ENCODE measurements at places on chromosomes 13 and 19. TPM values are rescaled to one million over a fixed set of nuclear protein-coding genes. Genes with fewer than 3 reads are reported as not detected.

DNA sequence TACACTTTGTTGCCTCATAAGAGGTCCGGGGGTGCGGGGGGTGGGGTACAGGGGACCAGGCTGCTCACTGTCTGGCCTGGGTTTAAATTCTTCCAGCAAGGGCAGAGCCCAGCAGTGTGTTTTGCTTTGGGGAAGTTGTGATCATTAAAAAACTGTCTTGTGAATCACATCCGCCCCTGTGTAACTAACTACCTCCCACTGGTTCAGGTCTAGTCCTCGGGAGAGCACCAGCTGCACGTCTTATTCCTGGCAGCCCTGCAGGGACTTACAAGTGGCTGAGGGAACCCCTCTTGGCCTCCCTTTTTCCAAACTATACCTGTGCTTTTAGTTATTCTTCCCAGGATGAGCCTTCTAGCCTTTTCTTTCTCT is 127.5 kb downstream of the SIPA1L3 start:
- no peaks in the 10 kb centered on the region for H3K27me3 ChIP-seq
- no peak overlapping the region for H3K4me3 ChIP-seq
- H3K27ac ChIP-seq: no peak overlapping the region
- no peak for DNase-seq

- DNase-seq: peak; percentile 75
- peaks cover 6% of the 10 kb centered on the region for H3K27me3 ChIP-seq
- peak overlapping the region; percentile 41 for H3K27ac ChIP-seq
- no peaks in the 10 kb centered on the region for H3K36me3 ChIP-seq
Observed at GRCh38 chr13:21060338-21061028, 903 bp downstream of the LATS2 start.

DNA sequence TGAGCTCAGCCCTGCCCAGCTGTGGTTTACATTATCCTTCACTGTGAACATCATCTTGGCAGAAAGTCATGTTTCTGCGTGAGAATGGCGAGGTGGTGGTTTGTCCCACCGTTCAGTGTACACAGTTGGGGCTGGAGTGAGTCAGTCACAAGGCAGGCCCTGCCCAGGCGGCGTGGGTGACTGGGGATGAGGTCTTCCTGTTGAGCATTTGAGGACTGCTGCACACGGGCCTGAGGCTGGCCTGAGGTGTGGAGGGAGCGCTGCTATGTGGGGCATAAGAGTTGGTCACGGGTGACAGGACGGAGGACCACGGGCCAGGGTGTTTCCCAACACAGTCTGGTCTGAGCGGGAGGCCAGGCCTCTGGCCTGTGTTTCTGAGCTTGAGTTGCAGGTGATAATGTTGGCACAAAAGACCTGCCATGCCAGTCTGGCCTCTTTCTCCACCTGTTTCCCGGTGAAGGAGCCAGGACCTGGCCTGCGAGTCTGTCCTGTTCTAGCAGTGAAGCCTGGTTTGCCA is 13.4 kb upstream of the C19orf33 start:
- H3K27me3 ChIP-seq: no peaks in the 10 kb centered on the region
- peaks cover 6% of the 10 kb centered on the region for H3K4me1 ChIP-seq
- H3K27ac ChIP-seq: peak overlapping the region; percentile 72
- no peak overlapping the region for H3K4me3 ChIP-seq
- no peaks in the 10 kb centered on the region for H3K36me3 ChIP-seq
- DNase-seq: no peak

DNA sequence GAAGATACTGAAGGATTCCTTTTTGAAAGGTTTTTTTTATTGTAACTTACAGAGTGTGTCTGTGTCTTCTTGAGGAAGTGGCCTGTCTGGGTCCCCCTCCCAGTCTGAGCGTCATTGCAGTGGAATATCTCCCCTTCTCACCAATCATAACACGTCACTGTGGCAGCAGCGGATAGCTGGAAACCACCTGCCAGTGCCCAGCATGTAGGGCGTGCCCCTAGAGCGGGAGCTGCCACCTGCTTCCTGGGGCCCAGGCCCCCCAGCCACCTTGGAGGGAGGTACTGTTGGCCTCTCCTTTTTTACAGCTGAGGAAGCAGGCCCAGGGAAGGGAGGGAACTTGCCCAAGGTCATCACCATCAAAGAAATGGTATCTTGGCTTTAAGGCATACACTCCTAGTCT is 4.6 kb upstream of the DNM2 start:
- peak overlapping the region; percentile 72 for H3K27ac ChIP-seq
- DNase-seq: no peak
- no peaks in the 10 kb centered on the region for H3K27me3 ChIP-seq
- peaks cover 4% of the 10 kb centered on the region for H3K4me1 ChIP-seq
- no peak overlapping the region for H3K4me3 ChIP-seq

The MAB21L1 gene
- total RNA-seq: 0.21 TPM

- no peak for DNase-seq
- no peaks in the 10 kb centered on the region for H3K27me3 ChIP-seq
Observed at GRCh38 chr13:89828506-89828905, 1519.0 kb upstream of the MIR17HG start.

The MCEMP1 gene
- total RNA-seq: not detected

DNA sequence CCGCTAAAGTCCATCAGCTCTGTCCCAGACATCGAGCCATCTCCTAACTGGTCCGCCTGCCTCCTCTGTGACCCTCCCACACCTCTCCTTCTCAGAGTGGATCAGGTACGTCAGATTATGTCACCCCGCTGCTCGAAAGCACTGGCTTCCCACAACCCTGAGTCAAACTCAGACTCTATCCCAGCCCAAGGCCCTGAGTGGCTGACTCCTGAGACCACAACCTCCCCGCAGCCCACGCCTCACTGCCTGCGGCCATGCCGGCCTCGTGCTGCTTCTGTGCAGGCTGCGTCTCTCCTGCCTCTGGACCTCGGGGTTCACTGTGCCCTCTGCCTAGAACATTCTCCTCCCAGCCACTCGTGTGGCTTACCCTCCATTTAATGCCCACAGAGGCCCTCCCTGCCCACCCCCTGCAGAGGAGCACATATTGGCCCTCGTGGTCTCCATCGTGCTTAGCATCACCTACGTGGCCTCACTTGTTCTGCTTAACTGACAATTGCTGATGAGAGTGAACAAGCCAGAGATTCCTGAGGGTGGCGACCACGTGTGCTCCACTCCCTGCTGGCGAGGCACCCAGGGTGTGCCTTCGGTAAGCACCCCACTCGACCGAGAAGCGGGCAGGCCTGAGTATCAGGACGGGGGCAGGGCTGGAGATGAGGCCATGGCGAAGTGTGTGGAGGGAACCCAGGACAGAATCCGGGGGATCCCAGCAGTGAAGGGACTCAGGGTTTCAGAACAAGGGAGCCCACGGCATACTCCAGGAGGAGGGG is 13.5 kb upstream of the FKRP start:
- H3K27ac ChIP-seq: no peak overlapping the region
- H3K27me3 ChIP-seq: no peaks in the 10 kb centered on the region
- peaks cover 11% of the 10 kb centered on the region for H3K36me3 ChIP-seq
- H3K4me1 ChIP-seq: peaks cover 22% of the 10 kb centered on the region
- H3K4me3 ChIP-seq: no peak overlapping the region
- no peak for DNase-seq

- DNase-seq: no peak
- H3K4me3 ChIP-seq: no peak overlapping the region
- no peak overlapping the region for H3K27ac ChIP-seq
- H3K36me3 ChIP-seq: no peaks in the 10 kb centered on the region
- H3K27me3 ChIP-seq: peaks cover 3% of the 10 kb centered on the region
Observed at GRCh38 chr13:39847336-39847735, 191.9 kb downstream of the COG6 start.

The IGFLR1 gene
- total RNA-seq: 1.5 TPM

DNA sequence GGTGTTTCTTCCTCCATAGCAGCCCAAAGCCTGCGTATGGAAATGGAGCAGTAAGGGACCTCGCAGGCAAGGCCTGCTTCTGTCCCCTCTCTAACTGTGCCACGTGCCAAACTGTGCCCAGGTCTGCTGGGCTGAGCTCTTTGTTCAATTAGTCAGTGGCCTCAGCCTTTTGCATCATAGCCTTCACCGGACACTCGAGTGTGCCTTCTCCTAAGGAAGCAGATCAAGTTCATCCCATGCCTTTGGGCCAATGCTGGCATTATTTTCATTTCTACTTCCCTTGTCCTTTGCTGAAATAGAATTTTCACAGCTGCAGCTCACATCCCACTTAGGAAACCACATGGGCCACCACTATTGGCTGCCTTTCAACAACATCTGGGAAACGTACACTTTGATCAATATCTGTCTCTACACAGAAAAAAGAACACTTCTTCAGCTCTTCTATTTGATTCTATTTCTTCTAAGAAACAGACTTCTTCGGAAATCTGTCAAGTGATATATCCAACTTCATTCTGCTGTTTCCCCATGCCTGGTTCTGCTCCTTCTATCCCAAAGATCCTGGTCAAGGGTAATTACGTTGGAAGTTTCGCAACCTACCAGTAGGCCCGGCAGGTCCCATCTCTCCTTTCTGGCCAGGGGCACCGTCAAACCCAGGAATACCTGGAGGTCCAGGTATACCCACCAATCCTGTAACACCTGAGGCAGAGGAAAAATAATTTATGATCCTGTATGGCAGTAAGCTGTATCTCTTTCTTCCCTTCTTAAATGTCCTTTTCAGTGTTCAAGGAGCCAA is 143.9 kb downstream of the COL4A1 start:
- DNase-seq: no peak
- H3K4me3 ChIP-seq: no peak overlapping the region
- peaks cover 20% of the 10 kb centered on the region for H3K36me3 ChIP-seq
- no peaks in the 10 kb centered on the region for H3K27me3 ChIP-seq

DNA sequence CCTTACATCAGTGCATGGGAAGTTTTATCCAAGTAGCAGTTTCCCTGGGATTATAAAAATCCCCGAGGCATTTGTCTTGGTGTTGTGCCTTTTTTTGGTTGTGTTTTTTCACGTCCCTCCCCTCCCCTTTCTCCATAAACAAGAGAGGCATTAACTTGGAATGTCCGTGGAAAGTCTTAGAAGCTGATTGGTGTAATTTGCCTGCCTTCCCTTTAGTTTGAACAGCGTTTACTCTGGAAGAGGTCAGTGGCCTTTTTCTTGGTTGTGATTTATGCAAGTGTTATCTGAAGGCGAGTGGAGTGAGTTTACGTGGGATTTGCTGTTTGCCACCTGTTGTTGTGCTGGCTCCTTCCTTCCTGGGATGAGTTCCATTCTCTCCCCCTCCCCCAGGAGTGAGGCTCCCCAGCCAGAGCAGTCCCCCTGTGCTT is 7.2 kb downstream of the ACTN4 start:
- no peak for DNase-seq
- peaks cover 28% of the 10 kb centered on the region for H3K36me3 ChIP-seq
- peak overlapping the region; percentile 67 for H3K4me3 ChIP-seq
- peaks cover 68% of the 10 kb centered on the region for H3K4me1 ChIP-seq

GRCh38 chr13:110980921-110981320 is 66.1 kb upstream of the ANKRD10 start:
- no peaks in the 10 kb centered on the region for H3K4me1 ChIP-seq
- no peak overlapping the region for H3K4me3 ChIP-seq
- no peak overlapping the region for H3K27ac ChIP-seq

GRCh38 chr13:30799356-30799824 is 64.0 kb downstream of the ALOX5AP start:
- peaks cover 10% of the 10 kb centered on the region for H3K27me3 ChIP-seq
- peaks cover 44% of the 10 kb centered on the region for H3K4me1 ChIP-seq
- H3K36me3 ChIP-seq: no peaks in the 10 kb centered on the region

DNA sequence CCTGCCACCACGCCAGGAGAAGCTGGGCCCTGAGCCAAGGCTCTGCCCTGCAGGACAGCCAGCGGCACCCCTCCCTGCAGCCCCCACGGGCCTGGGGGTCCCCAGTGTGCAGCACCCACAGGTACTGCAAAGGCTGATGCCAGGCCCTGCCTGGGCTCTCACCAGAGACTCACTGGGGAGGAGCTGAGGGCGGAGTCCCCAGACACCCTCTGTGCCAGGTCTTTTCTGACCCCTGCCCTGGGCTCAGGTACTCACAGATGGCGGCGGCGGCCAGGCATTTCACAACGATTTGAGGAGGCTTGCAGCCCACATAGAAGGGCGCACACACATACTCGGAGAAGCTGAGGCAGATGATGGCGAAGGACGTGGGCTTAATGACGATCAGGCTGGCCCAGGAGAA is 5.7 kb downstream of the SLC7A9 start:
- H3K4me1 ChIP-seq: no peaks in the 10 kb centered on the region
- no peak overlapping the region for H3K4me3 ChIP-seq
- no peaks in the 10 kb centered on the region for H3K27me3 ChIP-seq
- no peak for DNase-seq
- H3K36me3 ChIP-seq: no peaks in the 10 kb centered on the region

GRCh38 chr13:114309086-114309485 is 5.2 kb upstream of the CHAMP1 start:
- H3K4me3 ChIP-seq: no peak overlapping the region
- H3K36me3 ChIP-seq: peaks cover 3% of the 10 kb centered on the region
- no peaks in the 10 kb centered on the region for H3K27me3 ChIP-seq
- peaks cover 4% of the 10 kb centered on the region for H3K4me1 ChIP-seq

GRCh38 chr19:20028611-20029010 is 10.7 kb downstream of the ZNF682 start:
- no peak for DNase-seq
- no peaks in the 10 kb centered on the region for H3K27me3 ChIP-seq
- H3K4me3 ChIP-seq: no peak overlapping the region
- H3K4me1 ChIP-seq: no peaks in the 10 kb centered on the region

DNA sequence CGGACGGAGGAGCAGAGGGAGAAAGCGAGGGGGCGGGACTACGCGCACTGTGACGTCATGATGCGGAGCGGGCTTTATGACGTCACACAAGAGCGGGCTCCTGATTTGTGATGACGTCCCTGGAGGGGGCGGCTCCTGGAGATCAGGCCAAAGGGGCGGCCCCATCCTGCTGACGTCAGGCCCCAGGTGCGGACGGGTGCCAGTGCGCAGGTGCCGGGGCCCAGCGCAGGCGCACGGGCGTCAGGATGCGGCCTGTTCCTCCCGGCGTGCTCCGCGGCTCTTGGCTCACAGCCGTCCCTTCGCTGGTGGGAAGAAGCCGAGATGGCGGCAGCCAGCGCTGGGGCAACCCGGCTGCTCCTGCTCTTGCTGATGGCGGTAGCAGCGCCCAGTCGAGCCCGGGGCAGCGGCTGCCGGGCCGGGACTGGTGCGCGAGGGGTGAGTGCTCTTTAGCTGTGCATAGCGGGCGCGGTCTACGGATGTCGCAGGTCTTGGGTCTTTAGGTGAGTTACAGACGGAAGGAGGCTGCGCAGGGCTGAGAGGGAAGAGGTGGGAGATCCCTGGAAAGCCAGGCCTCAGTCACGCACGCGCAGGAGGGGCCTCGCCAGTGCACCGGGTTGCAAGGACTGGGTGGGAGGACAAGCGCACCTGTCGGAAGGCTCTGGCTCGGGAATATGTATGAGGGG is at the start of the genes EMC10 and GARIN5A:
TSS of gene EMC10 (plus strand) at position 284 of the 683 bp plus-strand sequence. CDS start at position 322, 38 bp downstream.
TSS of gene GARIN5A (minus strand) at position 625 of the 683 bp plus-strand sequence. CDS start at position 165, 460 bp downstream.
- H3K4me3 ChIP-seq: peak within 1 kb of the TSS; percentile 99
- H3K36me3 ChIP-seq: peaks cover 18% of the 10 kb centered on the region
- peaks cover 12% of the 10 kb centered on the region for H3K4me1 ChIP-seq
- peak; percentile 95 for DNase-seq
- H3K27ac ChIP-seq: peak within 1 kb of the TSS; percentile 99

DNA sequence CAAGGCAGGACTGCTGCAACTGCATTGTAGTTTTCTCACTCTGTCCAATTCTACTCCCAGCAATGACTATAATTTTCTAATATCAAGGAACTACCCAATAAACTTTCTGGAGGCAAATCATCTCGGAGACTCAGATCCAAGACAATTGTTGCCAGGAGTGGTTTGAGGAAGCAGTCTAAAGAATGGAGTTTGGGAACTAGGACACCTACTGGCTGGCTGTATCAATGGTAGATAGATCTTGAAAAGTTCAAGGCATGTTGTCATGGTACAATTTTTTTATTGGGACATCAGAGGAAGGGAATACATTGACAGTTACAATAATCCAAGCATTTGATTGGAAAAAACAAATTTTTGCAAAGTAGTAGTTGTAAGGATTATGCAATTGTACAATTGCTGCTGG is 648.3 kb upstream of the SLITRK6 start:
- no peaks in the 10 kb centered on the region for H3K36me3 ChIP-seq
- no peak for DNase-seq
- no peak overlapping the region for H3K27ac ChIP-seq
- H3K4me3 ChIP-seq: no peak overlapping the region

Measured in type B pancreatic cell (in vitro differentiated cells).